ENCODE measurements at places on chromosomes 3 and 15.

DNA sequence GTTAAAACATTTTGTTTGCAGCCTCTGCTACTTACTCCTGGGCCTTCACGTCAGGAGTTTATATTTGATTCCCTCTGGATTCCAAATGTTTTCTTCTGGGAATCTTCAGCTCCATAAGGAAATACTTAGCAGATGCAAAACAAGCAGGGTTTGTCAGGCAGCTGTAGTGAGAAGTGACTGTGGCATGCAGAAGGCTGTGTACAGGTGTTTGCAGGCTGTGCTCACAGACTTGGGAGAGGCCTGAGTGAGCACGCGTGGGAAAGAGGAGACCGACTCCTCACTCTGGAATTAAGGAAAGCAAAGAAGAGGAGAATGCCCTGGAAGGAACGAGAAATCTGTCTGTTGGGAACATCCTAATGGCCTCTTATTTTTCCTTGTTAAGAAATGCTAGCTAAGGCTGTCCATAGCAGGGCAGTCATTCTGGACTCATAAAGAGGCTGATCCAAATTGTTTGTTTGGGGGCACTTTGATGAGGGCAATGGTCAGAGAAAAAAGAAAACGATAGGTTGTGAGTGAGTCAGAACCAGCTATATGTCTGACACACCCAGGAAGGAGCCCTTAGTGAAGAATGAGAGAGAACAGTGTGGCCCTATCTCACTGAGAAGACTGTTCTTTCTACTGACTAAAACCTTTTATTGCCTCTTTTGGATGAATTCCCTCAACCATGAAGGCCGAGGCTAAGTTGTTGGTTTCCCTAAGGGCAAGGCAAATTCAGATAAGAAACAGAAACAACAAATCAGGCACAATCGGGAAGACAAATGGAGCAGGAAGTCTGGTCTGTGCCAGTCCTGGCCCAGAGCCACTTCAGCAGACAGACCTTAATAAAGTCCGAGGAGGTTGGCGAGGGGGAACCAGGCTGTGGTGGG lies 82.6 kb downstream of the TGFBR2 start:
- DNase-seq: no peak

DNA sequence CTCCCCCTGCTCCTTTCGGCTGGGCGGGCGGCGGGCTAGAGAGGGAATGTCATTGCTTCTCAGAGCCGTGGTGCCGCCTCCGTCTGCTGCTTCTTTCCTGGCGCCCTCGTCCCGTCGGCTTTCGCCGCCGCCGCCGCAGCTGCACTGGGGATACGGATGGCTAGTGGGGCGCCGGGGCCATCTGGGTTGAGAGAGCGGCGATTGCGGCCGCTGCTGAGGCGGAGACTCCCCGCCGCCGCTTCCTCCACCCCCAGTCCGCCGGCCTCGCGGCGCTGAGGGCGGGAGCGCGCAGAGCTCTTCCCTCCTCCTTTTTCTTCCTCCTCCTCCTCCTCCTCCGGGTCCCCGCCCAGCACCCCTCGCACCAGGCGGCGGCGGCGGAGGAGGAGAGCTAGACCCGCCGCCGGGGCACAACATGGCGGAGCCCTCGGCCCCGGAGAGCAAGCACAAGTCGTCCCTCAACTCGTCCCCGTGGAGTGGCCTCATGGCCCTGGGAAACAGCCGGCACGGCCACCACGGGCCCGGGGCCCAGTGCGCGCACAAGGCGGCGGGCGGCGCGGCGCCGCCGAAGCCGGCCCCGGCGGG lies at the start of gene STT3B:
Gene STT3B, plus strand, starts transcription at position 339 of the 582 bp plus-strand sequence. Its CDS starts 74 bp downstream, at position 413.
- DNase-seq: peak; percentile 87

DNA sequence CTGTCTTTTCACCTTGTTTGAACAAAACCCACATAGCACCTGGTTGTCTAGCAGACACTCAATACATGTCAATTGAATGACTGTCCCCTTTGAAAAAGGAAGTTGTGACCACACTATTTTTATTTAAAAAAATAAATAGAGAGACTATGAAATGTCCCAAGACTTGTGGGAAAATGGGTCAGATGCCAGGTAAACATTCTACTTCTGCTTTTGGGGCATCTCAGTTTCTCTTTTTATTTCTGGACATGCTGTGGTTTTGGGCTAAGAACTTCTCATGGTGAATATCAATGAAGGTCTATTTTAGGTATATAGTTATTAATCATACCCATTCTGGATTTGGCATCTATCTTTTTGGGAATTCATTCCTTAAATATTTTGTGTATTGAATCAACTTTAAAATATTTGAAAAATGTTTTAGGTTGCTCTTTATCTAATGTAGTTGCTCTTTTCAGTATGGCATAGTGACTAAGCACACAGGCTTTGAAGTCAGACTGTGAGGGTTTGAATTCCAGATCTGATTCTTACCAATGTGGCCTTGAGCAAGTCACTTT lies 4.4 kb downstream of the TMEM45A start:
- DNase-seq: no peak

DNA sequence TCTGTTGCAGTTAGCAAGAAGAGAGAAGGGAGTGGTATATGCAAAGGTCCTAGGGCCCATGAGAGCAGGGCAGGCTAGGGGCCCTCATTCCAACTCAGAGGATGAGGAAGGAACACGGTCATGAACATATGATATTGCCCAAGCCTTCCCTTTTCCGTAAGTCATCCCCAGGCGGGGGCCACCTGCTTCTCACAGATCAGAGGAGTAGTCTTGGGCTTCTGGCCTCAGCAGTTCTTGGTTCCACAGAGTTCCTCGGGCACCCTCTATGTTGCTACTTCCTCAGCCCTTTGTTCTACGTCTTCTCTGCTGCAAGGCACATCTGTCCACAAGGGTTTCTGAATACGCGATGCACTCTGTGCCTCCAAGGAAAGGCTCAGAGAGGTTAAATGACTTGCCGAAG lies 25.3 kb downstream of the EPHB3 start:
- no peak for DNase-seq

All from left cardiac atrium (tissue), 4 donors.